Activated CD8-positive, alpha-beta memory T cell treated with anti-CD3 and anti-CD28 coated beads, Interleukin-2, amount 10 ng/mL, durations not matched to agents 7 days and 5 days (primary cell): ENCODE measurements at places on chromosomes 2 and 18.

DNA sequence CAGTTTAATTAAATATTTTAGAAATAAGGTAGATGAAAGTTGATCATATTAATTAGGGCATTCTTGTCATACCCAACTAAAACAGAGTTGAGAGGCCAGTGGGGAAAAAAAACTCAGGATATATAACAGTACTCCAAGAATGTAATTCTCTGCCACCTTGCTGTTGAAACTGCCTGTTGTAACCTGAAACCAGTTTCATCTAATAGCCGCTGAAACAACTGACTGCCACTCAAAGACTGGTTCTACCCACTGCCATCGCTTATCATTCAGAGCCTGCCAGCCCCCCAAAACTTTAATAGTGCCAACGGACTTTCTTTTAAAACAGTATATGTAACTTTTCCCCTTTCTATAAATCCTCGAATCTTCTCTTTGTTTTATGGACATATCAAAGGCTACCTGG is 37.7 kb upstream of the FSIP2 start:
- no peak for DNase-seq

- no peak for DNase-seq
Observed at GRCh38 chr18:51890762-51891161, 449.2 kb upstream of the DCC start.

DNA sequence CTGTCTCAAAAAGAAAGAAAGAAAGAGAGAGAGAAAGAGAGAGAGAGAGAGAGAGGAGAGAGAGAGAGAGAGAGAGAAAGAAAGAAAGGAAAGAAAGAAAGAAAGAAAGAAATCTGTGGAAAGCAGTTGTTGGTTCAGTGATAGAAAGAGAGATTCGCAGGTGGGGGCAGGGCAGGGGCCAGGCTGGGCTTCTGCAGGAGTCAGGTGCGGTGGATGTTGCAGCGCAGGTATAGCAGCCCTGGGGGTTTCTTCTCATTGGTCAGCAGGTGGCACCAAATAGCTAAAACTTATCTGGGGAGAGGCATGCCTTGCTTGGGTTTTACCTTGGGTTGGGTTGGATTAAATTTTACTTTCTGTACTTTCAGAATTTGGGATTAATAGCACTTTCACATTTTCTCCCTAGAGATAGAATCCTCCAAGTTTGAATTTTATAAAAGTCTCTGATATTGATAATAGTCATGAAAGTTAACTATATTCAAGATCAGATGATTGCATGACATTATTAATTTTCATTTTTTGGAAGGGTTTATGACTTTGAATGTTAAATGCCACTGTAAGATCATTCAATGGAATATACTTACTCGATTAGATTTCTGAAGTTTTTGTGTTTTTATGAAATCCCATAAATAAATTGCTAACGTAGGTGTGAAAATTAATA is 66.6 kb downstream of the SPTBN1 start:
- DNase-seq, result peak; percentile 71

- no peak for DNase-seq
Observed at GRCh38 chr2:168470320-168471162, 14.5 kb downstream of the CERS6 start.

DNA sequence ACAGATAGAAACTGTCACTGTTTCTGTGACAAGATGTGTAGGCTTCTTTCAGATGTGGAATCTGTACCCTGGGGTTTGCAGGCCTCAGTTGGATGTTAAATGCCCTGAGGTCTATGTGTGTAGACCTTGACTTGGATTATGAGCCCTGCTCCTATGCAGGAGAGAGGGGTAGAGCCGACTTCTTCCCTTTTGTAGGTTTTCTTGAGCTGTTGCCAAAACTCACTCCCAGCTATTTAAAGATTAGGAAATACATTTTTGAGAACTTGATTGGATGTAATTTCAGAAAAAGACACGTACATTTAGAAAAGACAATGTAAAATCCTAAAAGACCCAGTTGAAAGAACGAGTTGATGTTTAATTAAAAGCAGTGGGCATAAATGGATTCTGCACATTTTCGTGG is 374.8 kb downstream of the SLC4A3 start:
- DNase-seq, result no peak

DNA sequence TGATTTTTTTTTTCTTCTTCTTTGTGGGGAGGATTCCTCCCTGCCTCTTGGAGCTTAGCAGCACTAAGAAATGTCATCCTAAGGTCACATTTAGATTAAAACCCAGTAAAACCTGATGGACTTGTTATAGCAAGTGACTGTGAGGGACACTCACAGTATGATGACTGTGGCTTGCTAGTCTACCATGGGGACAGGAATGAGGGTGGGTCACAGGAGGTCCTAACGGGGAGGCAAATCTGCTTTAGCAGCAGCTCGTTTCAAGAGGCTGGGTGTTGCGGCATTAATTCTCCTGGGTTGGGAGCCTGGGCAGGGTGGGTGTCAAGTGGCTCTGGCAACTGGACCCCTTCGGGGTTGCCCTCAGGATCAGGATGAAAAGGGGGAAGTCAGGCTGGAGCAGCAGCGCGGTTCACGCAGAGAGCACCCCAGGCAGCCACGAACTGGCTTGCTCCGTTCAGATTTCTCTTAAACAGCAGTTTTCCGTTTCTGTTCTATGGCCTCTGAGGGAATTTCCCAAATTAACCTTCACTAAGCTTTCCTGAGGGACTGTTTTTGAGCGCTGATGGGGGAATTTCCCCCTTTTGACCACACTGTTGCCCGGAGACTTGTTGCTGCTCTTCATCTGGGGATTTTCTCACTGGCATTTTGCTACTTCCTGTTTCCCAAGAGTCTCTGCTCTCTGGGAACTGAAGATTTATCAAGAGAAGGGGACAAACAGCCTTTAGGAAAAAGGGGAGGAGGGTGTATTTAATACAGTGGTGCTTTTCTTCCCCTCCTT is 59.8 kb upstream of the PELI1 start:
- peak; percentile 48 for DNase-seq

DNA sequence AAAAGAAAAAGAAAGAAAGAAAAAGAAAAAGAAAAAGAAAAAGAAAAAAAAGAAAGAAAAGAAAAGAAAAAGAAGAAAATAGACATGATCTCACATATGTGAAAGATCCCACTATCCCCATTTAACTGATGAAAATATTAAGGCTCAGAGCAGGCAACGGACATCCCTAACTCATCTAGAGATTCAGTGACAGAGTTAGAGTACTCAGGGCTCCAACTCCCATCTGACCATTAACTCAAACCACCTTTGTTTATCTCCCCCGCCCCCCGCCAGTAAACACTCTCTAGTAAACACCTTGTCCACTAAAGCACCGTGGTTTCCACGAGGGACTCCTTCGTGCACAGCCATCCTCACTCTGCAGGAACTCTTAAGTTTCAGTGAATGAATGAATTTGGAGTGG is 142.9 kb downstream of the TGIF1 start:
- DNase-seq, result no peak

GRCh38 chr2:98713332-98714015 is 17.5 kb downstream of the MGAT4A start:
- DNase-seq, result no peak

DNA sequence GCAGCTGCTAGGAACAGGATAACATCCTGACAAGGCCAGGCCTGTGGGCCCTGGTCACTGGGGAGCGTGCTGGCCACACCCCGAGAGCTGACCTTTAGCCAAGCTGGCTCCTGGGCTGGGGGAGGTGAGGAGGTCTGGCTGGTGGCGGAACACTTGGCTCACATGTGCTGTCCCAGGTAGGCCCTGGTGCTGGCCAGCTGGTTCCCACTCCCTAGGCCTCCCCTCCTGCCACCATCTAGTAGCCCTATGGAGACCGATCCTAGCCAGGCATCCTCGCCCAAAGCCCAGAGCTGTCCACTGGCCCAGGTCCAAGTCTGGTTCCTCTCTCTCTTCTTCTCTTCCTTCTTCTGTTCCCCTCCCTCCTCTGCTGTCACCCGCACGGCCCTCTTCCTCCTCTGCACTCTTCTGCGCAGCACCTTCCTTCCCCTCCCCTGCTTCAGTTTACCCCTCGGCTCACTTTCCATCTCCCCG is 52.4 kb downstream of the TNS1 start:
- DNase-seq, result no peak

- DNase-seq, result no peak
Observed at GRCh38 chr2:216596236-216596979, 36.8 kb upstream of the IGFBP2 start.
